Choroid plexus epithelial cell (primary cell): ENCODE measurements at places on chromosomes 1 and 21.

GRCh38 chr21:37683396-37684114 lies 232.7 kb downstream of the KCNJ6 start:
- DNase-seq: no peak

DNA sequence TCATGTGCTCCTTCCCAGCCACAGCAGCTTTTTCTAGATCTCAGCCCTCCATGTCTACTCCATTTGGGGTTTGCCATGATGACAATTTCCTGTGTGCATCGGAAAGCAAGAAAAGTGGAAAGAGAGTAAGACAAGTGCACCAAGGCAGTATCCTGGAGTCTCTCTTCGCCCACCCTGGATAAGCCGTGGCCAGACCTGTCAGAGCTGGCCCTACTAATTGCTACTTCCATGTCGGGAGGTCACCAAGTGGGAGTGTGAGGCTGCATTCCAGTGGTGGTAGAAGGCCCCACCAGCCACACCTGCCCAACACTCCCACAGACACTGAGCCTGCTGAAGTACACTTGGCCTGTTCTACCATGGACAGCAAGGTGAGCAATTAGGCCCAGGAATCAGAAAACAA lies 14.0 kb upstream of the LORICRIN start:
- no peak for DNase-seq

DNA sequence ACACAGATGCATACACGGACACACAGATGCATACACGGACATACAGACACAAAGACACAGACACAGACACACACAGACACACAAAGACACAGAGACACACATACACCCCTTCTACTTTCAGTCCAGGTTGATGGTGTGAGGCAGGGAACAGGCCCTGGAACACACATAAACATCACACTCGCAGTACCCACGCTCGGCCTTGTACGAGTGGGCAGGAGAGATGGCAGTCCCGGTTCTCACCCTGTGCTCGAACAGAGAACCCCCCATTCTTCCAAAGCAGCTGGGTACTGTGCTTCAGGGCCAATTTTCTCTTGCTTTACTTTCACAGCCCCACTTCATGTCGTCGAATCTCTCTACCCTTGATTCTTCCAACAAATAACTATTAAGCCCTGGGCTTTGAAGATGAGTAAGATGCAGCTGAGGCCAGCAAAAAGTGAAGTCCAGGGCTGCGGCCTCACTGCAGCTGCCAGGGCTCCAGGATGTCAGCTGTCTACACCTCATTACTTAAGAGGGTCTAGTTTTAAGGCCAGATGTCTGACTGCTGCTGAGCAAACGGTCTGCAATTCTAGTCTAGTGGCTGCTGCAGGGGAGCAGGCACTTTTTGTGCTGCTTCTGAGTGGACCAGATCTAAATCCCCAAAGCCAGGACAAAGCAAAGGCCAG lies 90.1 kb downstream of the PGBD5 start:
- peak; percentile 60 for DNase-seq

- DNase-seq: no peak
Observed at GRCh38 chr1:18484276-18484675, 3.5 kb downstream of the KLHDC7A start.

DNA sequence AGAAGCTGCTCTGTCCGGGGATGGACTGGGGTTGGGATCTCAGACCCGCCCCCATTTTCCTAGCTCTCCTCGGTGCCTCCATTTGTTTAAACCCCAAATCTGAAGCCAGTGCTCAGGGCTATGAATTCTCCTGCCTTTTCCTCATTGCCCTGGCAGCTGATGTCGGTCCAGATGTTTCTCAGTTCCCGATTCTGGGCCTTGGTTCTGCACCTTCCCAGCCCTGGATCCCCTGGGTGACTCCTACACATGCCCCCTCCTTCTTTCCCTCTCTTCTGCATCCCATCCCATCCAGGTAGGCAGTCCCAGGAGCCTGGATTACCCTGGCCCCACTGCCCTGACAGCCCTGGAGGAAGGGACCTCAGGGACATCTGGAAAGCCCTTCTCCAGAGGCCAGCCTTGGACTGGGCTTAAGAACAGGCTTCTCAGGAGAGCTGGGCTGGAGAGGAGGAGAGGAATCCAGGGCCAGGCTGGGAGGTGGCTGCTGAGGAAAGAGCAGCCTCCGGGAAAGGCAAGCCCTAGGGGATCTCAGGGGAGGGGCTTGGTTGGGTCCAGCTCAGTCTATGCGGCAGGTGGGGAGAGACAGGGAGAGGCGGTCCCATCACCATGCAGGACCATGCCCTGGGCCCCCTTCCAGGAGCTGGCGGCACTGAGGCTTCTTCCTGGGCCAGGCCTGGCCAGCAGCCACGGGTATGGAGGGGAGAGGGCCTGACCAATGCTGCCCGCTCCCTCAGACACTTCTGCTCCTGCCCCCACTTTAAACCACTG lies 6.8 kb upstream of the EPS8L3 start:
- no peak for DNase-seq
